ENCODE measurements at places on chromosomes 2 and 18.

- DNase-seq, result no peak
Observed at GRCh38 chr18:57131101-57131500, 15.8 kb upstream of the BOD1L2 start.

GRCh38 chr2:62036761-62037250 is 131.3 kb downstream of the COMMD1 start:
- no peak for DNase-seq

DNA sequence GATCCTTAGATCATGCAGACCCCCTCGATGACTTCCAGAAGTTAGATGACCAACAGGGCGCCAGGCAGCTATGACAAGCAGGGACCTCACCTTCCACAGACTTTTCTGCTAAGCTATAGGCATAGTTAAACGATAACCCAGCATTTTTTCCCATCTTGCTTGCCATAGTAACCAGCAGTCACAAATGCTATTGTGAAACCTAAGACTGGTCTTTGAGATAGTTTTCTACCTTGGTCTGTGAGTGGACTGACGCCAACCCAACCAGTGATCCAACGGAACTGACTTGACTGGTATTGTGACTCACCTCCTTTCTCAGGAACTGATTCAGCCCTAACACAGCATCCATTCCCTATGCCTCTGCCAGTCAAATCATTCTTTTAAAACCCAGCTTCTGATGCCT is 361.2 kb downstream of the LRRTM4 start:
- no peak for DNase-seq

GRCh38 chr18:57640749-57641148 is 19.1 kb upstream of the NARS1 start:
- no peak for DNase-seq

DNA sequence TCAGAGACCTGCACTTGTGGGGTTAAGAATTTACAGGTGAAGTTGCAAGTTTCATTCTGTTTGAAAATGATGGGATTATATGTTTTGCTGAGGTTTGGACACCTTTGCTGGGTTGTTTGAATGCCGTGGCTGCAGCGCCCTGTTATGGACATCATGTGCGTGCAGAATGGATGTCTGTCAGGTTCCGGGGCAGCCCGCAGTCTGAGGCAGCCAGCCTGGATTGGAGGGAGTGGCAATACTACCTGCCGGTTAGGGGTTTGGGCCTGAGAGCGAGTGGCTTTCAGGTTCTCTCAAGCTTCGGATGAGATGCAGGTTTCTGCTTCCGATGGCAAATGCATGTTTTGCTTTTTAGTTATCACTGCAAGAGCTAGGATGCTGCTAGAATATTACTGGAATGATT is 1.1 kb downstream of the CASP8 start:
- DNase-seq, result no peak

Data from stimulated activated CD8-positive, alpha-beta memory T cell treated with anti-CD3 and anti-CD28 coated beads, Interleukin-15, amount 100 ng/mL, for 24 hours (primary cell).